ENCODE measurements at places on chromosomes 16 and 17.

DNA sequence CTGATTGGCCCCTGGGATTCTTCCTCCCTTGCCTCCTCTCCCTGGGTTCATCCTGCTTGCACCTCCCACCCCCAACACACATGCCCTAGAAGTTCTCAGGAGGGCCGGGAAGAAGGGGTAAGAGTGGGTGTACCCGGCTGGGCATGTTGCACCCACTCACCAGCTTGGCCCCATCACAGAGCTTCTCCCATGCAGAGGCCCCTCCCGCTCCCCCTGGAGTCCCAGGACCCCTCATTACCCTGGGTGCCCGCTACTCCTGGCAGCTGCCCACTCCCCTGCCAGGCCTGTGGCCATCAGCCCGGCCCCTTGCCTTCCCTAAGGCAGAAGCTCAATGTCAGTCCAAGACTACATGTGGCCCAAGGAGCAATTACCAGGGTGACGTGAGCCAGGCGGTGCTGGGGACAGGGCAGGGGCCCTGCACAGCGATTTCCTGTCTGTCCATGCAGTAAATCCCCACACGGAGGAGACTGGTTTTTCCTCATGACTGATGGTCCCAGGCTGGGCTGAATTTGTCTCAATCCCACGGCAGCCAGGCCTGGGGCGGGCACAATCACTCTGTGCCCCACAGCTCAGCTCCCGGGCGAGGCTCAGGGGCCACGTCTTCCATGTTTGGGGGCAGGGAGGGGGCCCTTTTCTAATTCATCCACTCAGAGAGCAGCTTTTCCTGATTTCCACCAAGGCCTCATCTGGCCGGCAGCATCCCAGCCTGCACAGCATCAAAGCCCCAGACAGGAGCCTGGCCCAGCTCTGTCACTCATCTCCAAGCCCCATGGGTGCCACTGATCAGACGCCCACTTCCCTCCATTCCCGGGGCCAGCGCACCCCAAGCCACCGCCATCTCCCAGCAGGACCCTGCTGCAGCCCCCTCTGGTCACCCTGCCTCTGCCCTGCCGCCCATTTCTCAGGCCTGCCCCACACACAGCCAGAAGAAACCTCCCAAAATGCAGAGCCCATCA is 234.7 kb downstream of the KATNIP start:
- no peak for DNase-seq

GRCh38 chr16:25941800-25942499 is 250.2 kb downstream of the HS3ST4 start:
- DNase-seq = no peak

DNA sequence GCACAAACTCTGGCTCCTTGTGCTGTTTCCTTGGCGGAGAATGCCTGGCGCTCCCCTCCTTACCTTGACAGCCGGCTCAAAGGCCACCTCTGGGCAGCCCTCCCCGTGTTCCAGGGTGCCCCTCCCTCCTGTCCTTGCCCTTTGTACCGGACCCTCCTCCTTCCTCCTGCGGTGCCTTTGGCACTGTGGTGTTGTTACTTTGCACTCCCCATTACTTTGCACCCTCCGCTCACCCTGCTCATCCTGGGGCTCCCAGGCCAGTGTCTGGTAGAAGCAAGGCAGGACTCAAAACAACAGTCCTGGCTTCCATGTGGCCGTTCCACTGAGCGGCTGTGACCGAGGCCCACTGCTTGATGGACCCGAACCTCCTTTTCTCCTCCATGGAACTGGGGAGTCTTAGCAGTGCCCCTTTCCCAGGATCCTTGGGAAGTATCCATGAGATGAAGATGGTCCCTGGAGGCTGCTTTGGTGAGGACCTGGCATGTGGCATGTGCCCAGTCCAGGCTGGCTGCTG is 147.8 kb downstream of the CMIP start:
- no peak for DNase-seq

DNA sequence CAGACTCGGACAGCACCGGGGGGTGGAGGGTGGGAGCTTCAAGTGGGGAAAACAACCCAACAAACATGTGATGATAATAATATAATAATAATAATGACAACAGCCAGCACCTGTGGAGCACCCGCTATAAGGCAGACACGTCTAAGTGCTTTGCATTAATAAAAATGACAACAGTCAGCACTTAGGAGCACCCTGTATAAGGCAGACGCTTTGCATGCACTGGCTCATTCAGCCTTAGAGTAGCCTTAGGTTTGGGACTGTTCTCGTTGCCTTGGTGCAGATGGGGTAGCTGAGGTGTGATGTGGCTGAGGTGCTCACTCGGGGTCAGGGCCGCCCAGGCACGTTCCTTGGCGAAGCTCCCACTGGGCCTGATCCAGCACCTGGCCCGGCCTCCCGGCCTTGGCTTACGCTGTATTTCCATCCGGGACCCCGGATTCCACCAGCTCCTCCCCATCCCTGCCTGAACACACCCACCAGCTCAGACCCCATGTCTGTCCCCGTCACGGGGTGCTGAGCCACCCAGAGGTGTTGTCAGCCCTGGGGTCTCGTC is 144.0 kb upstream of the CIBAR2 start:
- DNase-seq = no peak

GRCh38 chr17:2683912-2684311 is 27.7 kb downstream of the CLUH start:
- no peak for DNase-seq

- DNase-seq = no peak
Measured at GRCh38 chr16:77869997-77870813, 81.8 kb downstream of the VAT1L start.

Measured in CD4-positive, alpha-beta T cell (primary cell).